ENCODE measurements at places on chromosomes 7 and 10.
A peak's percentile ranks its signal among the peaks of the same experiment; 100 is the strongest.

- peak; percentile 18 for DNase-seq
Measured at GRCh38 chr10:88389456-88389855, 193.7 kb downstream of the RNLS start.

DNA sequence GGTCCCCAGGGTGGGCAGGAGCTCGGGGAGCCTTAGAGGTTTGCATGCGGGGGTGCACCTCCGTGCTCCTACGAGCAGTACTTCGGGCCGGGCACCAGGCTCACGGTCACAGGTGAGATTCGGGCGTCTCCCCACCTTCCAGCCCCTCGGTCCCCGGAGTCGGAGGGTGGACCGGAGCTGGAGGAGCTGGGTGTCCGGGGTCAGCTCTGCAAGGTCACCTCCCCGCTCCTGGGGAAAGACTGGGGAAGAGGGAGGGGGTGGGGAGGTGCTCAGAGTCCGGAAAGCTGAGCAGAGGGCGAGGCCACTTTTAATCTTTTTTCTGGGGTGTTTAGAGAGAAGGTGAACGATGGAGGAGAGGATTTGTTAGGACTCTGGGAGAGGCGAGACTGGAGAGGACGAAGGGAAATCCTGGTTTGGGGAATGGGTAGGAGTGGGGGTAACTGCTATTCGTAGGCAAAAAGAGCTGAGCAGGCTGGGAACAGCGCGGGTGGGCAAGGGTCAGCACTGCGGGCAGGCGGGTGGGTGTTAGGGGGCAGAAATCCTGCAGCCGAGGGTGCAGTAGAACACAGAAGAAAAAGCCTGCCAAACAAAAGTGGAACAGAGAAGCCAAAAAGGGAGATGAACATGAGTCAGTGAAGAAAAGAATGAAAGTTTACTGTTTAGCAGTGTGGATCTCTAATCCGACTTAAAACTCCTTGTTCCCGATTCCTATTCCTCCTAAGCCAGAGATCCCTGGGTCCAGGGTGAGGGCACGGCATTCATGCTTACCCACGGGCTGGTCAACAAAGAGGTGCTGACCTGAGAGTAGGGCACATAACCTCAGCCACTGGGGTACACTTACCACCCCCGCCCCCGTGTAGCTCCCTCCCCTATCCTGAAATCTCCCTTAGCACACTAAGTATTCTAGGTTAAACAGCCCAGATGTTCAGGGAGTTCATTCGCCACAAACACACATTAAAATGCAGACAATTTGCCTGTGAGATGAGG is 26.9 kb downstream of the PRSS2 start:
- no peak for DNase-seq

GRCh38 chr10:117594722-117595121 is 52.2 kb downstream of the EMX2 start:
- no peak for DNase-seq

GRCh38 chr10:27611744-27612550 is 107.8 kb downstream of the RAB18 start:
- DNase-seq: no peak

DNA sequence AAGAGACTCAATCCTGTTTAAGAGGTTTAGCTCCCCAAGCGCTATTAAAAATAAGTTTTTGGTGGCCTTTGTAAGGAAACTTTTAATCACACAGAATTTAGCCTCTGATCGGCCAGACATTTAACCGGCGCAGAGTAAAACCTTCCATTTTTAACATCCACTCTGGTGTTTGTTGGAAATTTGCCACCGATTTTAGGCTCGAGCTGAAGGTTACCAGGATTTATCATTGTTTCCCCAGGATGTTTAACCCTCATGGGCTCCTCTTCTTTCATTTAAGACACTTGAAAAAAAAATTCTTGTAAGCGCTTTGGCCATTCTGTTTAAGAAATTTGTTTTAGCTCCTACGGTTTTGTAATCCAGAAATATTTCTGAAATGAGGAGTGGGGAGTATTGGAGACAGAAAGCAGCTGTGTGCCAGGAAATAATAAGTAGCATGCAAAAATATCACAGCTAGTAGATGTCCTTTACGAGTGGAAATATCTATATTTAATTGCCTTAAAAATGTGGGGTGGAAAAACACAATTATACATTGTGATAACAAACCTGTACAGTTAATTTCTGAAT is 3.4 kb downstream of the NEUROD6 start:
- DNase-seq: no peak

- peak; percentile 46 for DNase-seq
Measured at GRCh38 chr7:134016223-134016941, 110.8 kb upstream of the LRGUK start.

- DNase-seq: no peak
Measured at GRCh38 chr10:14016011-14016536, 314.6 kb downstream of the FRMD4A start.

GRCh38 chr7:67022511-67022910 is 25.9 kb downstream of the TYW1 start:
- DNase-seq: no peak

DNA sequence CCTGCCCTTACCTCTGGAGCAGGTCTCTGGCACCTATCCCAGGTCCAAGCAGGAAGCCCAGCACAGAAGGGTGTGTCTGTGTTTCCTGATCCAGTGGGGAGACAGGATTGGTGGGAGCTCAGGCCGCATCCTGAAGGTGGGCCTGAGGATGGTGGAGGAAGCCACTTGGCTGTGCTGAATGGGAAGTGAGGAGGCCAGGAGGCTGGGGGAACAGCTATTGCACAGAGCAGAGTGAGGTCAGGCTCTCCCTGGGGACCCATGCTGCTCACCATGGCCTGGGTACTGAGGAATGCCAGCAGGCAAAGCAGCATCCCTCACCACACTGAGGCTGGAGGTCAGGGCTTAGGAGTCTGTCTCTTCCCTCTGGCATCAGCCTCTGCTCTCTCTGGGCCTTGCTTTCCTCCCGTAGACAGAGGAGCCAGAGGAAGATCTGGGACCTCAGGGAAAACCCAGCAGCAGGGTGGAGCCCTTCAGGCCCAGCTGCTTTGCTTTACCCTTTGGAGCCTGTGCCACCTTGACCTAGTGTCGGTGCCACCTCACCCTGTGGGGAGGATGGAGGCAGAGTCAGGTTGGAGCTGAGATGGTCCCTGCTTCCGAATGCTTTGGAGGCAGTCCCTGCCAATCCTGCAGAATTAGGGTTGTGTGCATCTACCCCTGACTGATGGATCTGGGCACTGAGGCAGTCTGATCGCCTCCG is 39.0 kb downstream of the CDH23 start:
- no peak for DNase-seq

DNA sequence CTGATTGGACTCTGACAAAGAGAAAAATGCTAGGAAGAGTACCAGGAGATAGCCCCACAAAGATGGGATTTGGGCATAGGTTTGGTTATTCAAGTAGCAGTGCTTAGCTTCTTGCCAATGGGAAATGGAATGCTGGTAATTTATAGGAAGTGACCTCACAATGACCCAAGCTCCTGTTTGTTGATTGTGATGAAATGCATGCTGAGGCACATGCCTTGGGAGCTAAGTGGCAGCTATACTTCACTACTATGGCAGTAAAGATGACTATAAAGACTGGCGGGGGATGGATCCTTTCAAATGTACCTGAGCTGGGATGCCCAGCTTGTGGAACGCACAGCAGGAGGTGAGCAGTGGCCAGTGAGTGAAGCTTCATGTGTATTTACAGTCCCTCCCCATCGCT is 153.8 kb downstream of the ZNF22 start:
- DNase-seq: no peak

DNA sequence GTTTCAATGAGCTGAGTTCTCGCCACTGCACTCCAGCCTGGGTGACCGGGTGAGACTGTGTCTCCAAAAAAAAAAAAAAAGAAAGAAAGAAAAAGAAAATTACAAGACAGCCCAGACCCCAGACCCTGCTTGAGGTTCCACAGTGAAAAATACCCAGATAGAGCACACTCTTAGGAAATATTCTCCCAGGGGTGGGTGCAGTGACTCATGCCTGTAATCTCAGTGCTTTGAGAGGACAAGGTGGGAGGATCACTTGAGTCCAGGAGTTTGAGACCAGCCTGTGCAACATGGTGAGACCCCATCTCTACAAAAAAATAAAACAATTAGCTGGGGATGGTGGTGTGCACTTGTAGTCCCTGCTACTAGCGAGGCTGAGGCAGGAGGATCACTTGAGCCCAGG is 41.1 kb upstream of the GTF2IRD1 start:
- no peak for DNase-seq

GRCh38 chr10:32692174-32692573 is 246.2 kb downstream of the CCDC7 start:
- DNase-seq: no peak

DNA sequence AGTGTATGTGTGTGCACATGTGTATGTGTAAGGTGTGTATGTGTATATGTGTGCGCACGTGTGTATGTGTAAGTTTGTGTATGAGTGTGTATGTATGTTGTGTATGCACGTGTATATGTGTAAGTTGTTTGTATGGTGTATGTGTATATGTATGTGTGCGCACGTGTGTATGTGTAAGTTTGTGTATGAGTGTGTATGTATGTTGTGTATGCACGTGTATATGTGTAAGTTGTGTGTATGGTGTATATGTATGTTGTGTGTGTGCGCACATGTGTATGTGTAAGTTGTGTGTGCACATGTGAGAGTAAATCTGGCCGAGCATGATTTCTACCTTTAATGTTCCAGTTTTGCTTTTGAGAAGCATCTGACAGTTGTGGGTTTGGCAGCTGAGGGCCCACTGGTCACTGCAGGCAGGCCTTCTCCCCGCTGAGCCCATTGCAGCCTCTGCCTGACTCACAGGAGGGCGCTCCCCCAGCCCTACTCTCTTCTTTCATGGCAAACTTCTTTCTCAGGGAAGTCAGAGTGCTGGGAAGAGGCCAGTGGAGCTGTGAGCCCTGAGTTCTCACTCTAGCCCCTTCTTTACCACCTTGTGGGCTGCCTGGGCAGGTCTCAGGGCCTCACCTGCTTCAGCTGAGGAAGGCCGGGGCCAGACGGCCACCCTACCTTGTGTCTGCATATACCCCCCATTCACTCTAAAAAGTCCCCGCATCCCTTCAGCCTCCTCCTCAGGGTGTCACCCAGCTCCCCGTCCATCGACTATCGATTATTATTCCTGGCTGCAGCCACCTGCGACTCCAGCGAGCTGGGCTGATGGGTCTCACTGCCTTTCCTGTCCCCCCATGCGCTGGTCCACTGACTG is 11.2 kb downstream of the WDR86 start:
- DNase-seq: no peak

GRCh38 chr10:6990891-6991290 is 410.8 kb upstream of the PRKCQ start:
- DNase-seq: no peak

DNA sequence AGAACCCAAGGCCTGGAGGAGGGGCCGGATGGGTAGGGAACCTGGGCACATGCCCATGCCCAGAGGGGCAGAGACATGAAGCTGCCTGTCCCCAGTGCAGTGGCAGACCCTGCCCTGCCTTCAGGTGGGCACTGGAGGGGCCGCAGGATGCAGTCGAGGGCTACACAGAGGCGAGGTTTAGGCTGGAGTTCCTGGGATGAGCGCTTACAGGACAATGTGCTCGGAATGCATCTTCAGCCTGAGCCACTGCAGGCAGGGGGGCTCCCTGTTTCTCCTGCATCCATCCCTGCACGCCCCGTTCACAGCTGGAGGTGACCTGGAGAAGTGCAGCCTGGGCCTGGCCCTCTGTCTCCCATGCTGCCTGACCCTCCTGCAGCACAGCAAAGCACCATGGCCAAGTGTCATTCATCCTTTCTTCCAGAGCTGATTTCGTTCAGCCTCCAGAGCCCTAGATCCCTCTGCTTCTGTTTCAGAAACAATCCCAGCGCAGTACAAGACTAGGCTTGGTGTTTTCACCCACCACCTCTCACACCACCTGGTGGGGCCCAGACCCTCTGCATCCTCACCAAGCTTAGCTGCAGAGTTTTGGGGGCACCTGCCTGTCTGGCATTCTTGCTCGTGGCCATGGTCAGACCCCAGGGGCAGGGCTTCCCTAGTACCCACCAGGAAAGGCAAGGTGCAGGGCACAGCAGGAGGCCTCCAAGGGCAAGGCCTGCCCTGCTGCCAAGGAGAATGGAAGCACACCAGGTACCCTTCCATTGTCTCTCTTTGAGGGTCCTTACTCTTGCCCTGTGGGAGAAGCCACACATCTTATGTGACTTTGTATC is 311.9 kb downstream of the TCERG1L start:
- DNase-seq: no peak

GRCh38 chr7:50266635-50267386 is 37.7 kb upstream of the IKZF1 start:
- DNase-seq: no peak

GRCh38 chr7:116886543-116887156 is 24.3 kb downstream of the CAPZA2 start:
- DNase-seq: no peak

GRCh38 chr7:131889572-131890150 is 333.2 kb upstream of the PODXL start:
- no peak for DNase-seq

- DNase-seq: no peak
Measured at GRCh38 chr7:151896086-151896485, 19.2 kb upstream of the PRKAG2 start.

GRCh38 chr7:93813514-93813913 is 77.0 kb downstream of the TFPI2 start:
- DNase-seq: no peak

DNA sequence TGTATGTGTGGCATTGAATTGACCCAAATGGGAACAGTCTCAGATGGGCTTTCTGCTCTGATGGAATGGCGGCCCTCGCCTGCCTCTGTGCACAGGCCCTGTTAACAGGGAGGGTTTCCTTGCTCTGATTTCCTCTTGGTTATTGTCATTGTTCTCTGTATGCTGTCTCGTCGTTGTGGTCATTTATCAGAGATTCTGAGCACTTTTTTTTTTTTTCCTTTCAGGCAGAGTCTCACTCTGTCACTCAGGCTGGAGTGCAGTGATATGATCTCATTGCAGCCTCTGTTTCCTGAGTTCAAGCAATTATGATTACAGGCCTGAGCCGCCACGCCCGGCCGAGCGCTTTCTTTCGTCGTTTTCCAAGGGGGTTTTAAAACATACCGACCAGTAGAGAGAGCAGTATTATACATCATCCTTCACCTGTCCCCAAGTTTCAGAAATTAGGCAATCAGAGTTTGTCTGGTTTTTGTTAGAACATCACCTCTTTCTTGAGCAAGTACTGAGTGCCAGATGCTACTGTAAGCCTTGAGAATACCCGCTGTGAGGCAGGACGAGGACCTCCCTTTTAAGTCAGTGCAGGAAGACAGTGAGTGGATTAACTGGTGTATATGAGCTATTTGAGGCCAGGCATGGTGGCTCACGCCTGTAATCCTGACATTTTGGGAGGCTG is 6.5 kb downstream of the CHST12 start:
- no peak for DNase-seq

DNA sequence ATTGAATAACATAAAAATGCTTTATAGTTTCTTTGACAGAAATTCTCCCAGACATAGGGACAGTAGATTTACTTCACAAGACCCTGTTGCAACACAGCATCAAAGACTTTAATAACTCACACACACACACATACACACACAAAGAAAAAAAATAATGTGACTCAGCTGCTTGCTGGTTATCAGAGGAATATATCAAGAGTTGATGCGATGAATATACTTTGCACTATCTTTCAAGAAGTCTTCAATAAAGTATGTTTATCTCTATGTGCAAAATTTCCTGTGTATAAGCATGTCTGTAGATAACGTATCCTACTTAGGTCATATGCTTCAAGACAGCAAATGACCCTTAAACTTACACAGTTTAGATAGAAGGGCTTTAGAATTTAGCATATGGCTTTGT is 243.1 kb downstream of the ARL4A start:
- no peak for DNase-seq
